Lower lobe of right lung (tissue), 2 donors: ENCODE measurements at places on chromosomes 11 and 22. TPM values are rescaled to one million over a fixed set of nuclear protein-coding genes. Genes with fewer than 3 reads are reported as not detected.

DNA sequence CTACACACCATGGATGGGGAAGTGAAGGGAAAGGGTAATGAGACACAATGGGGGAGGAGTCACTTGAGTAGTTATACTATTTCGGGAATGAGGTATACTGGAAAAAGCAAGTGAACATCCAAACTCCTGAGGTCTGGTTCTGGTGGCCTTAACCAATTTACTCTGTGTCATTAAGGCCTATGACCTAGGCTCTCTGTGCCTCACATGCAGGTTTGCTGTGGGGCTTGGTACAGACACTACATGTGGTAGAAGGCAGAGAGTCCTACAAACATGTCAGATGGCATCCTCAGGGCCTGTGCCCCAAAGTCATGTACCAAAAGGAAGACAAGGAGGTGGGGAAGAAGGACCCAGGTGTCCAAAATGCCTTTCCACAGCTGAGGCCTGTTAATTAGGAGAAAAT is 98.9 kb downstream of the TRIM29 start:
- DNase-seq: no peak

GRCh38 chr22:48957987-48958321 is 869.7 kb downstream of the BRD1 start:
- no peak for DNase-seq

GRCh38 chr11:26974069-26974783 is 19.7 kb upstream of the FIBIN start:
- DNase-seq: no peak

Gene CYB5R2
- total RNA-seq: 16.0 TPM

Gene YPEL4
- total RNA-seq: 3.1 TPM

Gene NLRP14
- not detected for total RNA-seq

DNA sequence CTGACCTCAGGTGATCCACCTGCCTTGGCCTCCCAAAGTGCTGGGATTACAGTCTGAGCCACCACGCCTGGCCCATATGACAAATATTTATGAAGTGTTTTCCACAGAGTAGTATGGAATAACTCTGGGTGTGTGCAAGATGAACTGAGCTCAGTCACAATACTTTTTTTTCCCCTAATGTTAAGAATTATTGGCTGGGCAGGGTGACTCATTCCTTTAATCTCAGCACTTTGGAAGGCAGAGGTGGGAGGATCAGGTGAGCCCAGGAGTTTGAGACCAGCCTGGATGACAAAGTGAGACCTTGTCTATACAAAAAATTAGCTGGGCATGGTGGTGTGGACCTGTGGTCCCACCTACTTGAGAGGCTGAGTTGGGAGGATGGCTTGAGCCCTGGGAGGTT is 6.4 kb downstream of the PTPRJ start:
- DNase-seq: no peak

Gene TRAF6
- total RNA-seq: 13.7 TPM

Gene INPP5J
- total RNA-seq: 4.6 TPM

- no peak for DNase-seq
Measured at GRCh38 chr11:128326791-128327190, 260.6 kb downstream of the ETS1 start.

DNA sequence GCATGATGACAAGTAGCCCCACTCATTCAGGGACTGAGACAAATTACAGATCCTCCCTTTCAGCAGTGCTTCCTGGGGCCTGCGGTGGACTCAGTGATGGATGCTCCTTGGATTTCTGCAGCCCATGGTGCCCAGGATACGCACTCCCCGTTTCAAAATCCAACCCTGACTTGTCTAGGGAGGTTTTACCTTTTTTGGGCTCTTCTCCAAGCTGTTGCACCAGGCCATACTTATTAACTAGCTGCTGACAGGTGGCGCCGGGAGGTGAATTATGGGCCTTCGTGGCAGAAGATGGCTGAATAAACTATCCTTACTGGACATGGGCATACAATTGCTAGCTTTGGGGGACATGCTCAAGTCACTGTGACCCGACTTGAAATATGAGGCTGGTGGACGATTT is 324.3 kb upstream of the SYN3 start:
- no peak for DNase-seq

Gene GALNT18
- 46.4 TPM for total RNA-seq

Gene NAV2
- 36.9 TPM for total RNA-seq

DNA sequence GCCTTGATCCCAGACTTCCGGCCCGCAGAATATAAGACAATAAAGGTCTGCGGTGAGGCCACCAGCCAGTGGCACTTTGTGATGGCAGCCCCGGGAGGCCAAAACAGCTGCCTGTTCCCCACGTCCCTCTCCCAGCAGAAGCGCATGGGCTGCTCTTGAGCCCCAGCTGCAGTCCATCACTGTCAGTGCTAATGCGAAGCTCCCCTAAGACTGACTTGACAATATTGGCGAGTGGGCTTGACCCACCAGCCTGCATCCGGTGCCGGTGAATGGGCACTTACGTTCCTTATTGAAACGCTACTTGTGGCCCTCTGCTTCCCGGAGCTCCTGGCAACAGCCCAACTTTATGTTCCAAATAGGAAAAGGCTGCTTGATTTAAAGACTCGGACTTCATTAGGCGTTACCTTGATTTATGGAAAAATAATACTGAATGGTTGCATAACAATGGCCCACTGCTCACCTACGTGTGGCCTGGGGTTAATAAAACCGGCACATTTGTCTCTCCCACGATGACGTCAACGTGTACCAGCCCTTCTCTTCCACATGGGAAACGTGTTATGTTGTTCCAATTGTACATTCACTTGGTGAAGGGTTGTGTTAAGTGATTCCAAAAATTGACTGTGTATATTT is 93.4 kb upstream of the SEPTIN5 start:
- peak; percentile 45 for DNase-seq

Gene MYO7A
- 5.5 TPM for total RNA-seq

Gene SPECC1L
- total RNA-seq: 69.9 TPM
